ENCODE measurements at places on chromosomes 2 and 18. TPM values are rescaled to one million over a fixed set of nuclear protein-coding genes. Genes with fewer than 3 reads are reported as not detected.

Gene RAPGEF4
- 1.8 TPM for total RNA-seq

Gene COLEC11
- 1.9 TPM for total RNA-seq

Gene DAPL1
- not detected for total RNA-seq

Gene CASP8
- 209 TPM for total RNA-seq

Gene RSAD2
- 4.3 TPM for total RNA-seq

Data from naive thymus-derived CD8-positive, alpha-beta T cell (primary cell).